Islet precursor cell (in vitro differentiated cells): ENCODE measurements at places on chromosomes 3 and 15.

GRCh38 chr15:76999996-77000395 lies 5.1 kb downstream of the PSTPIP1 start:
- no peak for DNase-seq

DNA sequence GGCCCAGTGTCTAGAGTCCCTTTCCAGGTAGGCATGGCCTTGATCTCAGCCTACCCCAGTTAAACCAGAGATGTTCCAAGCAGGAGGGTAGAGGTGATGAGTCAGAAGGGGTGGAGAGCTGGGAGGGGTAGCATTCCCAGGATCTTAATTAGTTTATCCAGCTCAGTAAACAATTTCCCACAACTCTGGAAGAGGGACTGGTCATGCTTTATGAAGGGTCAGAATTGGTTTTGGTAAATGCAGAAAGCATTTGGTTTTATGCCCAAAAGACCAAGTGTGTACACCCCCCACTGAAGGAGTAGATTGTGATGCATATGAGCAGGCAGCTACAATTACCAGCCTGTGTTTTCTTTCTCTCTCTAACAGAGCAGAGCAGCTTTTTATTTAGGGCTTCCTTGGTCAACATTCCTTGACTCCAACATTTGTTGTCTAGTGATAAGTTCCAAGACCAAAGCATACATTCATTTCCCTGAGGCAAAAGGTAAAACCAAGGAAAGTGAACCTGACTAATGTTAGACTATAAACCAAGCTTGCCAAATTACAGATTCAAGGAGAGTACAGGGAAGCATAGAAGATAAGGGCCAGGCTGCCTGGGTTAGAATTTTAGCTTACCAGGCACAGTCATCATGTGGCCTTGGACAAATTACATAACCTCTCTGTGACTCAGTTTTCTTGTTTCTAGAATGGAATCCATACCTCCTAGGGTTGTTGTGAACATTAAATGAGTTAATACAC lies 17.6 kb downstream of the EXOSC7 start:
- peak; percentile 73 for DNase-seq

- DNase-seq = no peak
These were observed 4.1 kb upstream of the COX17 start for GRCh38 chr3:119681279-119681678.

- no peak for DNase-seq
These were observed 45.5 kb downstream of the HPS3 start for GRCh38 chr3:149174901-149175300.

DNA sequence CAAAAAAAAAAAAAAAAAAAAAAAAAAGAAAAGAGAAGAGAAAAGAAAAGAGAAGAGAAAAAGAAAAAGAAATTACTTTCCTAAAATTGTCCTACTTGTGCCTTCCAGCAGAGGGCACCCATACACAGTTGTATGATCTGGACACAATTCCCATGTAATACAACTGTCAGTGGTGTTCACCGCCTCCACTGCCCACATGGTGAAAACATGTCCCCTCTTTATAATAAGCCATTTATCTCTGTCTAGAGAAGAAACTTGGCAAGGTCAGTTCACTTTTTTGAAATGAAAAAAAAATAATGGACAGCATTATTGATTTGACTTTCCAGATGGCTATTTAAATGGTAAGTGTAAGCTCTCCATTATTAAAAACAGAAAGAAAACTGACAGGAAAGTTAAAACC lies 459.4 kb downstream of the GBE1 start:
- DNase-seq = no peak

DNA sequence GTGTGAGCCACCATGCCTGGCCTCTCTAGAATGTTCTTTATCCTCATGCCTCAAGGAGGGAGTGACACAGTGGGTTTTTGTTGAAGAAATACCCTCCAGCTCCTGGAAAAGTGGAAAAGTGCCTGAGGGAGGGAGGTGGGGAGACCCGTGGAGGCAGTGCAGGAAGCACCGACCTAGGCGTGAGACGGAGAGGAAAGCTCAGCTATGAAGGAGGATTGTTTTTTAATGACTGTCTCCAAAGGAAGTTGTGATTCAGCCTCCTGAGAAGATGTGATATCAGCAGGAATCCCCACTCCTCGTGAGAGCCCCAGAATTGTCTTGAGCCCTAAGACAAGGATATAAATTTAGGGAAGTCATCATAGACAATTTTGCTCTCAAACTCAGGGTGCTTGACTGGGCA lies 21.7 kb downstream of the RPLP1 start:
- DNase-seq = peak; percentile 53

- DNase-seq = no peak
These were observed 1.0 kb downstream of the RFX7 start for GRCh38 chr15:56242576-56243162.

DNA sequence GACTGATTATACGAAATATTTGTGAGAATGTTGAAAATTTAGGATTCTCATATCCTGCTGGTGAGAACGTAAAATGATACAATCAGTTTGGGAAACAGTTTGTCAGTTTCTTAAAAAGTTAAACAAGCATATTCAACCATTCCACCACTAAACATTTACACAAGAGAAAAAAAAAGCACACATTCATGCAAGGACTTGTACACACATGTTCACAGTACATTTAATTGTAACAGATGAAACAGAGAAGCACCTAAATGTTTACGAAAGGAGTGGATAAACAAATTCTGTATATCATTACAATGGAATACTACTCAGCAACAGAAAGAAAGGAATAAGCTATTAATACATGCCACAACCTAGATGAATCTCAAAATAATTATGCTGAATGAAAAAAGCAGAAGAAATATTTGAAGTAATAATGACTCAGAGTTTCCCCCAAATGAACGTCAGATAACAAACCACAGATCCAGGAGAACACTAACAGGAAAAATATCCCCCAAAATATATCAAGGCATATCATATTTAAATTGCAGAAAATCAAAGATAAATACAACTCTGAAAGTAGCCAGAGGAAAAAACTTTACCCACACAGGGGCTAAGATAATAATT lies 14.3 kb downstream of the ANKRD28 start:
- no peak for DNase-seq

DNA sequence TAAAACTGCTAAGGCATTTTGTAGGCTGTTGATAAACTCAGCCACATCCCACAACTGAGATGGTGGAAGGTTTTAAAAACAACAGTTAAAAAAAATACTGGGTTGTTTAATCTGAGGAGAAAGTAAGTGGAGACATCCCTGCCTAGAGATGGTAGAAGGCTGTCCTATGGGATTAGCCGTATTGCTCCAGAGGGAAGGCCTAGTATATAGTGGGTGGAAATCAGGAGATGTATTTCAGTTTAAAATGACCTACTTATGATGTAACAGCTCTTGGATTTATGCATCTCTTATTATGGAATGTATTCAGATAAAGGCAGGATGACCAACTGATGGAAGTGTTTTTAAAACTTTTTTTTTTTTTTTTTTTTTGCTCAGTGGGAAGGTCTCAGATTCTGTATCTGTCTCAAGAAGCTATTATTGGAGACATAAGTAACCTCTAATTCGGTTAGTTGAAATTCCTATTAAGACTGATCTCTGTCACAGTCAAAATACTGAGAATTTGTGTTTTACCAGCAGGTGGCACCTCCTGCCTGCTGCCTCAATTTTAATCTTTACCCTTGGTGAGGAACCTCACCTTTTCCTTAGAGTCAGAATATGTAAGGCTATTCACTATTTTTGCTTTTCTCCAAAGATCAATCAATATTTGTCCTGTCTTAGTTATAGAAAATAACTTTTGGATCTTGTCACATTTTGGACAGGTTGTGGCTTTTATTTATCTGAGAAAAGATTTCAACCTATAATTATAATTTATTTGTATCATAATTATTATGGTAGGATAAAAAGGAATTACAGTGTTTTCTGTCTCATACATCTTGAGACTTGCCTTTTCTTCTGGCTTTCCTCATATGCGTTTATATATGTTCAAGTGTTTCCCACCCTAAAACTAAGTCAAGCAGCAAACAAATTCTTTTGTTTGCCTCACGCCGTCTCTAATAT lies 63.0 kb downstream of the VPS8 start:
- DNase-seq = peak; percentile 50

GRCh38 chr3:178986456-178986855 lies 85.2 kb downstream of the ZMAT3 start:
- DNase-seq = no peak

GRCh38 chr3:166114448-166114847 lies 277.2 kb upstream of the BCHE start:
- DNase-seq = no peak

- DNase-seq = no peak
These were observed 43.1 kb upstream of the SLC24A5 start for GRCh38 chr15:48077616-48078184.

GRCh38 chr15:82674873-82675272 lies 27.7 kb upstream of the CPEB1 start:
- peak; percentile 20 for DNase-seq

GRCh38 chr3:156610154-156610553 lies 55.2 kb upstream of the SSR3 start:
- no peak for DNase-seq

GRCh38 chr3:19702416-19703078 lies 231.5 kb downstream of the EFHB start:
- no peak for DNase-seq

DNA sequence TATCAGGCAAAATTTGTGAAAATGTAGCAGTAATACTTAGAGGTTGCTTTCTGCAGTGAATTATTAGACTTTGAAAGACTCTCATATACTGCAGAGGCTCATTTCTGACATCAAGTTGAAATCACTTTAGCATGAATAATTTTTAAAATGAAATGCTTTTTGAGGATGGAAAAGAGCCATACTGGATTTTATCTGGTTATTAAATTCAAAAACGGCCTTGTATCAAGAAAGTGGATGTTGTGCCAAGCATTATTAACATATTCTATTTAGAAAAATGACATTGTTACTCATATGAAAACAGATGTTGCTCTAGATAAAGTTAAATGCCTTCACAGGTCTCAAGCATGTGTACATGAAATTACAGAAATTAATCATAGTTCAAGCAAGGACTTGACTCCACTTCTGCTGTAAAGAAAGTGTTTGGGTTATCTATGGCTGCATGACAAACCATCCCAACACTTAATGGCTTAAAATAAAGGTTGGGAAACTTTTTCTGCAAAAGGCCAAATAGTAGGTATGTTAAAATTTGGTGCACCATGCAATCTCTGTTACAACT lies 64.5 kb upstream of the ZNF280D start:
- no peak for DNase-seq

- DNase-seq = no peak
These were observed 411.2 kb downstream of the VPS13C start for GRCh38 chr15:61649046-61649445.

DNA sequence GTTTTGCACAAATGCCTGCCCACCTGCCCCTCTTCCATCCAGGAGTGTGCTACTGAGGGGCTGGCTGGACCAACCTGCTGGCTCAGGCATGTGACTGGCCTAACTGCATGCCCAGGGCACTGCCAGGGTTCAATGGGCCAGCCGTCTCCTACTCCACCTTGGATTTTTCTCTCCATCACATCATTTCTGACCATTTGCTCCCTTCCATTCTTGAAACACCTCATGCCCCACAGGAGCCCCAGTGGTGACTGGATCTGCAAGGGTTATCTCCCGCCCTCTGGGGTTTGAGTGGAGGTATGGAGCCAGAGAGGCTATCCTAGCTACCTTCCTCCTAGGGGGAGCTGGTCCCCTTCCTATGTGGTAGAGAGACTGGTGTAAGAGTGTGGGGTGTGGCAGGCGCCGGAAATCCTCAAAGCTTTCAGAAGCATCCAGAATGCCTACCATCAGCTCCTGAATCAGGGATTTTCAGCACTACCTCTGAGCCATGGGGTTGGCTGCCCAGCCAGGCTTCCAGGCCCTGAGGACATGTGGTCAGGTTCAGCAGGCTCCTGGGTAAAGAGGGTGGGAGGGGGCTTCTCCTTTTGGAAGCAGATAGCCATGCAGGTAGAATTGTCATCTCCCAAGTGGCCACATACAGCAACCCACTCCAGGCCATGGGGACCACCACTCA lies 2.9 kb upstream of the MANF start:
- no peak for DNase-seq

DNA sequence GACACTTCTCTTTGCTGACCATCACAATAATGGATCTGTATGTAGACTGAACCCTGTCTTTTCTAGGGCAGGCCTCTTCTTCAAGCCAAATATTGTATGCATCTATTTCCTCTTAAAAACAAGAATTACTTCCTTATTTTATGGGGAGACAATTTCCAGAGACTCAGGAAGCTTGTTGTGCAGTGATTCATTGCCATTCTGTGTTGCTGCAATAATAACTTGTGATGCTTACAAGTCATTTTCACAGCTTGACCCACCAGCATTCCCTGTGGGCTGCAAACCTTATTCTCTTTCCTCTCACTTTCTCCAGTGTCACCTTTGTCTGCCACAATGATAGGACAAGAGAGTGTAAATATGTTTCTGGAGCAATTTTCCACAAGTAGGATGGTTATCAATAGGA lies 276.7 kb upstream of the SGO1 start:
- no peak for DNase-seq

- no peak for DNase-seq
These were observed 51.9 kb upstream of the FLNB start for GRCh38 chr3:57956119-57956832.

GRCh38 chr3:120682095-120682681 lies at the start of gene HGD:
Gene HGD (minus strand): TSS chr3:120682239. CDS start chr3:120682111, 128 bp downstream.
- DNase-seq = no peak

DNA sequence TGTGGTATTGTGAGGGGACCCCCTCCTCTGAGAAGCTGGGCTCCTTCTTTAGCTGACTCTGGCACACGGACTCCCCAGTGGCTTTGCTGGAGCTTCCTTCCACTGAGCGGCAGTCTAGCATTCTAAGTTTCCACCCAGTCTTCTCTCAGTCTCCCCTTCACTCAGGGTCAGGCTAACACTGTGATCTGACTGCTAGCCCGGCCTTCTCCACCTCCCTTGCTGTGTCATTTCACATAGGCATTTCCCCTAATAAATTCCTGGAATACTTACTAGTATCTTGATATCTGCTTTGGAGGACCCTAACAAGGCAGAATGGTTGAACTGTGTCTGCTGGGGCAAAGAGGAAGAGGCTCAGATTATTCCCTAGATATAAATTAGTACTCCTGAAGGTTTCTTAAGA lies 106.2 kb upstream of the THBS1 start:
- DNase-seq = peak; percentile 77

- DNase-seq = no peak
These were observed 67.1 kb downstream of the ARMC8 start for GRCh38 chr3:138254216-138254615.

- no peak for DNase-seq
These were observed 361.9 kb downstream of the CLSTN2 start for GRCh38 chr3:140296796-140297352.

DNA sequence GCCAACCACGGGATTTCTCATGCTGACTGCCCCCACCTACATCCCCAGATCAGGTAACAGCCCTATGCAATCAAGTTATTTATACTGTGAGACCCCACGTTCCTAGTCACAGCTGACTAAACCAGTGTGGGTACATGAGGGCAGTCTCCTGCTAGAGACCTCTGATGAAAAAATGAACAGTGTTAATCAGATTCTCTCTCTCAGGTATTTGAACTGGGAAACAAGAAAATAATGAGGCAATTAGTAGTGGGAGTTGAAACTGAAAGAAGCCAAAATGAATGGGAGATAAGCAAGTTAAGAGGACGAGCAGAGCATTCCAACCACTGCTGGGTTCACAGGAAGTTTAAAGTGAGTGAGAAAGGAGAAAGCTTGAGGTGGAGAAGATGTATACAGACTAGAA lies 98.5 kb upstream of the MYO5C start:
- no peak for DNase-seq
